Regular cardiac myocyte (primary cell): ENCODE measurements at places on chromosomes 5 and 9. TPM values are rescaled to one million over a fixed set of nuclear protein-coding genes. Genes with fewer than 3 reads are reported as not detected.

BOD1 gene
- total RNA-seq: 76.9 and 79.5 TPM in 2 replicates

FRRS1L gene
- 0.19 and 0.28 TPM in 2 replicates for total RNA-seq

FOXI1 gene
- under 0.01 TPM in 1 of 2 replicates, not detected in the other for total RNA-seq

IFNA13 gene
- not detected in 2 replicates for total RNA-seq

URM1 gene
- 21.4 and 32.4 TPM in 2 replicates for total RNA-seq

TMEM171 gene
- total RNA-seq: 5.6 and 9.0 TPM in 2 replicates

CFAP157 gene
- 0.28 TPM in 1 of 2 replicates, not detected in the other for total RNA-seq

HSPB3 gene
- total RNA-seq: 0.56 TPM in 1 of 2 replicates, not detected in the other

ACOT12 gene
- under 0.01 TPM in 2 replicates for total RNA-seq

FRMD3 gene
- 8.2 and 11.1 TPM in 2 replicates for total RNA-seq

PCA3 gene
- under 0.01 TPM in 1 of 2 replicates, not detected in the other for total RNA-seq

VAV2 gene
- 15.2 and 24.3 TPM in 2 replicates for total RNA-seq
